ENCODE measurements at places on chromosomes 1 and 21.
A peak's percentile ranks its signal among the peaks of the same experiment; 100 is the strongest.

- DNase-seq: no peak
Observed at GRCh38 chr1:156119503-156120209, 5.1 kb downstream of the LMNA start.

GRCh38 chr21:32448803-32449594 lies 36.5 kb downstream of the EVA1C start:
- DNase-seq: no peak

DNA sequence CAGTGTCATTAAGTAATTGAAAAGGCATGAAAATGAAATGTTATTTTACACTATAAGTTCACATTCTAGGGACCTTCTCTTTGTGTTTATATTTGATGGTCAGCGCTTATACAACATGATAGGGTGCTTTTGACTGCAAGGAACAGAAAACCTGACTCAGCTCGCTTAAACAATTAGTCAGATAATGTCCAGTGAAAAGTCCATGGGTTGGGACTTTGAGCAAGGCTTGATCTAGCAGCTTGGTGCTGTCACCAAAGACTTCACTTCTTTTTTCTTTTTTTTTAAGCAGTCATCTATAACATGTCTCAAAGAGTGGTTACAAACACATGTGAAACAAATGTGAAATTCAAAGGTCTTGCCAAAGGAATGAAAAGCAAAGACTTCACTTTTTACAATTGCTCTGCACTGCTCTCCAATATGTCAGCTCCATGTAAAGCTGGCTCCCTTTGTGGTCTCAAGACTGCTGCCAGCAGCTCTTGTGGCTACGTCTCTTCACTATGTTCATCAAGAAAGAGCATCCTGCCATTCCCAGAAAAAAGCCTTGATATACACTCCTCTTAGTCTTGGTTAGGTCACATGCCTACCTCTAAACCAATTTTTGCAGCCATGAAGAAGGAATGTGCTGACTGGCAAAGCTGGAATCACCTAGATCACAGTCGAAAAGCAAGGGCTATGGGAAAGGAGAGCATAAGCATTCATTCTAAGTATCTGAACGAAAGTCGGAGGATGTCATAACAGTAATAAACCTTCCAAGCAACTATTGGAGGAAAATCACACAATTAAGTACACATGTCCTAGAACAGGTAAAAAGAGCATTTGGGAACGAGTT lies 15.2 kb downstream of the F3 start:
- no peak for DNase-seq

DNA sequence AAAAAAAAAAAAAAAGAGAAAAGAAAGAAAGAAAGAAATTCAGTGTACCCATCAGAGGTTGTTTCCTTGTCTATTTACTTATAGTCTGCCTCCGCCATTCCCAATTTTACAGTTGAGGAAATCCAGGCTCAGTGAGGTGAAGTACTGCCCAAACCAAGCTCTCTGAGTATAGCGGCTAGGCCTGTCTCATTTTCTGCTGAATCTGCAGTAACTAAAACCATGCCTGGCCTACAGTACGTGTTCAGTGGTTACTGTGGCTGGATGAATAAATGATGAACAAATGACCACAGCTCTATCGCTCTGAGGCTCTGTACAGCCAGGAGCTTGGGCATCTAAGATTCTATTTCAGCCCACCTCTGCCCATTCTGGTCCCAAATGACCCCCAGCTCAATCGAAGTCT lies 24.3 kb downstream of the RAP1GAP start:
- no peak for DNase-seq

- DNase-seq: no peak
Observed at GRCh38 chr1:200525090-200525987, 95.2 kb downstream of the KIF14 start.

- DNase-seq: no peak
Observed at GRCh38 chr21:42513151-42513984, at the start of gene SLC37A1. Gene SLC37A1 (plus strand): TSS chr21:42513852. CDS start chr21:42518455, 4,603 bp downstream.

DNA sequence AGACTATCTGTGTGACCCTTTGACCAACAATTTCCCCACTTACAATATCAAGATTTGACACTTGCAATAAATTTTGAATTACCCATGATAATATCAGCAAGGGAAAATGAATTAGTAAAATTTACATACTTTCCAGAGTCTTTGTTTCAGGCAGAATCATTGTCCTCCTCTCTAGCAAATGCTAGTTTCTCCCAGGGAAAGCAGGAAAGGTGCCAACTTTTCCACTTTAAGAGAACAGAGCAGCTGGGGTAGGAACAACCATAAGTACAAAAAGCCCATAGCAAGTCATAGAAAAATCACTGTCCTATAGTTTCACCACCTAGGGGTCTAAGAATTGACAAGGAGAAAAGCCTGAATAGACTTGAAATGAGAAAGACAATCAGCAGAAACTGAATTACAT lies 67.1 kb upstream of the GUCA2B start:
- no peak for DNase-seq

GRCh38 chr1:155513300-155513916 lies 49.2 kb downstream of the ASH1L start:
- DNase-seq: no peak

GRCh38 chr1:39846796-39847195 lies 36.5 kb downstream of the TRIT1 start:
- no peak for DNase-seq

GRCh38 chr1:25710583-25711347 lies 89.2 kb upstream of the SELENON start:
- no peak for DNase-seq

DNA sequence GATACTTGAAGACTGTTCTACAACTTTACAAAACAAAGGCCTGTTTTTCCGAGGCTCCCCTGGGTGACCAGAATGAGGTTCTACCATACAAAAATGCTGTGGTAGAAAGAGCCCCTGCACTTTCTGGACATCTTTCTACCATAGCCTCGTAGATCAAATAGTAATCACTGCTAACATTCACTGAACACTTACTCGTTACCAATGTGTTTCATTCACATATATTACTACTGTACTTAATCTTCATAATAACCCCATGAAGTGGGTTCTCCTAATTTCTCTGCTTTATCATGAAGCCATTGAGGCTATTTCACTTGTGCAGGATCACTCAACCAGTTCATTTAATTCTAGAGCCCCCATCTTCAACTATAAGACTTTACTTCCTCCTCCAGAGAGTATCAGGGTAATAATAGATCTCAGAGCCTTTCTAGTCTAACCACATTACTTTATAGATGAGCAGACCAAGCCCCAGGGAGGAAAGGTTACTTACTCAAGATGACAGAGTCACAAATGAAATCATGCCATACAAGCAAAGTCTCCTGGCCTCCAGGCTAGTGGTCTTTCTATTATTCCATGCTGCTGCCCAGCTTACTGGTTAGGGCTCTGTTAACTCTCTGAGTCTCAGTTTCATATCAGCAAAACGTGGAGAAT lies 46.7 kb upstream of the OSBPL9 start:
- DNase-seq: no peak

GRCh38 chr1:3453203-3453761 lies 1.2 kb upstream of the ARHGEF16 start:
- DNase-seq: peak; percentile 50

DNA sequence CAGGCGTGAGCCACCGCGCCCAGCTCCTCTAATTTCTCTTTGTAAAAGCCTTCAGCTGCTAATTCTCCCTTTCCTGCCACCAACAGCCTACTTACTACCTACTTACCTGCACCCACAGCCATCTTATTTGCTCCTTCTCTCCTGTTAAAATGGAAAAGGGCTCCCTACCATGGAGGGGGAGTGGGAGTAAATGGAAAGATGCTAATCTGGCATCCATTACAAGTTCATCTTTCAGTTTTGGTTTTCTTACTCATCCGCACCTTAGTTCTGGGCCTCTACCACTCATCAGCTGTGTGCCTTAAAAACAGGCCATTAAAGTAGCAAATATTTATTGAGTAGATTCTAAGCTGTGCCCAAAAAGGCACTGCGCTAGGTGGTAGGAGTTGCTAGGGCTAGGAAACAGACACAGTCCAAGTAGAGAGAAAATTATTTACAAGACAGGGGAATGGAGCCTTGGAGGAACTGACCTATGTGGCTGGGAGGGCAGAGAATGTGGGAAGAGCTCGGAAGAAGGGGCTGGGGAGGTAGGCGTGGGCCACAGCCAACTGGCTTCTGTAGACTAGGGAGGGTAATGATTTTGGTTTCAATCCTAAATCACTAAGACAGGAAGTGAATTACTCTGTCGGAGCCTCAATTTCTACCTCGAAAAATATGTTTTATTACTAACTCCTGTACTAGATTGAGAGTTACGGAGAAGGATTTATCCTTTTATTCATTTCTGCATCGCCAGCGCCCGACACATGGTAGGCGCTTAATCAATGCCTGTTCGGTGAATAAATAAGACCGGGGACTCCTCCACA lies 685 bp upstream of the DDI2 start:
- no peak for DNase-seq

DNA sequence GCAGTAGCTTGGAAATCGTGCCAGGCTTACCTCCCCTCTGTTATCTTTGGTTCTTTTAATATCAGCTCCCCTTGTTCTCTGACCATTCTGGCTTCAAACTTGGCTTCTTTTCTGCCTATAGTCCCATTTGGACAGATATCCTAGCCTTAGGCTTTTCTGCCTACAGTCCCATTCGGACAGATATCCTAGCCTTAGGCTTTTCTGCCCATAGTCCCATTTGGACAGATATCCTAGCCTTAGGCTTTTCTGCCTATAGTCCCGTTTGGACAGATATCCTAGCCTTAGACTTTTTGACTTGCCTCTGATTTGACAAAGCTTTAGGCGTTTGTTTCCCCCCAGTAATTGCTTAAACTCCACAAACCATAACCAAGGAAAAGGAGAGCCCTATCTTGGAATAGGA lies 25.6 kb downstream of the CHML start:
- no peak for DNase-seq

DNA sequence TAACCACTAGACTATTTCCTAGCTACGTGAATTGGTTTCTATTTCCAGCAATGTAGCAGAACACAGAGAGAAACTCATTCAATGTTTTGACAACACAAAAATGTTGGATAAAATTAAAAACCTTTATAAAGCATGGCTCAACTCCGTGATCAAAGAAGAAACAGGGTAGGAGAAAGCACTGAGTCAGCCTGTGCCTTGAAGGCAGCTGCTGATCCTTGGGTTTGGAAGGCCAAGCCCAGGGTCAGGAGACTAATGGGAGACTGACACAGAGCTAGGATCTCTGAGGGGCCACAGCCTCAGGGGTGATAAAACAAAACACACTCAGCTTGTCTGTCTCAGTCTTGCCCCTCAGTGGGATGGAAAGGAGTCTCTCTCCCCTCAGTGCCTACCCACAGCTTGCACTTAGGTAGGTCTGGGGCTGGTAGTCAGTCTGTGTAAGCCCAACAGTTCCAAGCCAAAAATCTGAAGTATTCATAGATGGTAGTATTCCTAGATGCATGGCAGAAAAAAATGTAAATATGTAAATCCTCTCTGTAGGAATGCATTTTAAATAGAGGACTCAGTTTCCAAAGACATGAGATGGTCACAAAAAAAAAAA lies 53.3 kb downstream of the B3GALNT2 start:
- no peak for DNase-seq

- no peak for DNase-seq
Observed at GRCh38 chr1:4638345-4638729, 16.1 kb upstream of the AJAP1 start.

GRCh38 chr1:230176871-230177411 lies 109.9 kb downstream of the GALNT2 start:
- no peak for DNase-seq

DNA sequence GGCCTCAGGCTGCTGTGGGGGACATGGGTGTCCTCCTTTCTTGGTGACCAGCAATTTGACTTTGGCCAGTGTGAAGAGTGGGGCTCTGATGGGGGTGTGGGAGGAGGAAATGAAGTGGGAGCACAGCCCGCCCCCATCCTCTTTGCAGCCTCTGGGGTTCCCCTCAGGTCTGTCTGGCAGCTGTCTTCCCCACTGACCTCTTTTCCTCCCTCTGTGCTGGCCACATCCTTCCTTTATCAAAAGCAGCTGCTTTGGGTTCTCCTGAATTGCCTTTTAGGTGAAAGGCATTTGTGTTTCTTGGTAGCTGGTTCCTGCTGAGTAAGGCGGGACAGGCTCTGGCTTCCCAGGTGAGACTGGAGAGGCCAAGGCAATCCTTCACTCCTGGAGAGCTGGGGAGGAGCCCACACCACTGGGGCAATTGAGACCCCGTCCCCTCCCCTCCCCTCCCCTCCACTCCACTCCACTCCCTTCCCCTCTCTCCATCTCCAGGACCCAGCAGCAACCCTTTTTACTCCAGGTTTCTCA lies 24.9 kb downstream of the PCAT6 start:
- DNase-seq: no peak
